H9 (cell line): ENCODE measurements at places on chromosomes 12 and 14. TPM values are rescaled to one million over a fixed set of nuclear protein-coding genes. Genes with fewer than 3 reads are reported as not detected.

DNA sequence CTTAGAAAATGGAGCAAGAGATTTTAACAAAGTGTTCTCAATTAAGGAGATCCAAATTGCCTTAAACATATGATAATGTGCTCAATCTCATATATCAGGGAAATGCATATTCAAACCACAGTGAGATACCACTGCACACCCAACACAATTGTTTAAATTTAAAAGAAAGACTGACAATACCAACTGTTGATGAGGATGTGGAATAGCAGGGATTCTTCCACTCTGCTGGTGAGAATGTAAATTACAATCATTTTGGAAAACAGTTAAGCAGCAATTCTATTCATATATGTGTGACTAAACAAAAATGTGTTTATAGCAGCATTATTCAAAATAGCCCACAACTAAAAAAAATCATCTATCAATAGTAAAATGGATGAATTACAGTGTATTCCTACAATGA, 144.2 kb downstream of the KICS2 start:
- no peak for DNase-seq

Gene FITM1
- 0.31 and 0.72 TPM in 2 replicates for total RNA-seq

- DNase-seq = no peak
Observed at GRCh38 chr14:92717571-92718042, 30.8 kb downstream of the LGMN start.

- DNase-seq = peak; percentile 47
Observed at GRCh38 chr14:103561381-103562178, 877 bp downstream of the BAG5 start.

DNA sequence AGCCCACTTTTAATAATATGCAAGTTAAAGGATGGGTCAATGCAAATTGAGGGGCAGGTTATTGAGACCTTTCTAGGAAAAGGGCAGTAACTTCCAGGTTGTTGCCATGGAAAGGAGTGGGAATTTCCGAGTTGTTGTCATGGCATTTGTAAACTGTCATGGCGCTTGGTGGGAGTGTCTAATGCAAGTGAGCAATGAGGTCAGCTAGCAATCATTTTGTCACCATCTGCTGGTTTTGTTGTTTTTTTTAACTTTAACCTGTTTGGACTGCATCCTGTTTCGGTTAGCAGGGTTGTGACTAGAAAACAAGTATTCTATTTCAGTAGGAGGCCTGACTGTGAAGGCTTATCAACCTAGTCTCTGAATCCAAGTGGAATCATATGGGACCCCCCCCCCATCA, 85.8 kb upstream of the TSPAN11 start:
- DNase-seq = no peak

GRCh38 chr14:45766247-45766646, 513.2 kb upstream of the MIS18BP1 start:
- DNase-seq = no peak

DNA sequence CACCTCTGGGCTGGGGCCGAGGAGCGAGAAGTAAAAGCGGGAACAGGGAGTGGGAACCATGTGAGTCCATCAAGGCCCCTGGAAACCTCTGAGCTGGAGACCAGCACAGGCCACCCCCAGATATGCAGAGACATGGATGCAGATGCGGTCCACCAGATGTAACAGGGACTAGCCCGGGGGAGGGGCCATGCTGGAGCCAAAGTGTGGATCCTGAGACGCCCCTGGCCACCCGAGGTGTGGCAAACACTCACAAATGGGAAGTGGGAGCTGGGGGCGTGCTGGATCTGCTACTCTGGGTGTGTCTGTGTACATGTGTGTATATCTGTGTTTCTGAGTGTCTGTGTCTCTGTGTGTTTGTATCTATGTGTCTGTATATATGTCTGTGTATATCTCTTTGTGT, 12.8 kb downstream of the MYL2 start:
- no peak for DNase-seq

Gene SALL2
- 287 and 299 TPM in 2 replicates for total RNA-seq

Gene TAS2R43
- total RNA-seq = 0.48 and 0.59 TPM in 2 replicates

DNA sequence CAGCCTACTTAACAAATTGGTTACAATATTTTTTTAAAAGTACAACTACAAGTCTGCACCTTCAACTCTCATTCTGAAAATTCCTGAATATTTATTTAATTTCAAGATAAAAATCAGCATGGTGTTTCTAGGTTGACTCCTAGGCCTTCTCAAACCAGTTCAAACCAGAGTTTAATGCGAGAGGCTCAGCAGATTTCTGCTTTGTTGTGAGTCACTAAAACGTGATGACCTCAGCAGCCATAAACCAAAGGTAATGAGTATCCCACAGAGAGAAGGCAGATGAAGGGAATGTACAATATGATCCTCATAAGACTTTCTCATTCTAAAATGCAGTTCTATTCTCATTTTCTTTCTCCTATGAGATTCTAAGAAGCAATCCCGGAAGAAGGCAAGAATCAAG, 1.5 kb downstream of the PRDM4 start:
- DNase-seq = no peak

Gene PNP
- total RNA-seq = 83.9 and 87.5 TPM in 2 replicates

DNA sequence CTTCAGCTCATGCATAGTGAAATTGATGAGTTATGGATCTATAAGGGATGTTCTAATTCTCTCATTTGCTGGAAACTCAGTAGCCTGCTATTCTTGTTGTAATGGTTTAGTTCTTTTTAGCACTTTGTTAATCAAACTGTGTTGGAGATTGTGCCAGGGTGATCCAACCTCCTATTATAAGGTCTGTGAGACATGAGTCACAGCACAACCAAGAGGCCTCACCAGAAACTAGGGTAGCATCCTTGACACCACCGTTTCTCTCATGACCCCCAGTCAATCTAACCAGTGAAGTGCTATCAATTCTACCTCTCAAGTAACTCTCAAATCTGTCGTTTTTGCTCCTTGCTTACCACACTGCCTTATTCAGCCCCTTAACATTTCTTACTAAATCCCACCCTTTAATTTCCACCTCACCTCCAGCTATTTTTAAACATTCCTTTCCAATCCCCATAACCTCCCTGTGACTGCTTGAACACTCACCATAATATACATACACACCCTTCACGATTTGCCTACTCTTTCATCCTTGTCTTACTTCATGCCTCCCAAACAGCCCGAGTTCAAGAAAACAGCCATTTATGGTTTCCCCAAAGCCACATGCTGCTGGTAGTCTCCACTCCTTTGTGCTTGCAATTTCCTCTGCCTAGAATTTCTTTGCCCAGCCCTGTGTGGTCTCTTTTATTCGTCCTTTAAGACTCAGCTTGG, 53.9 kb upstream of the NUDT4 start:
- no peak for DNase-seq

Gene LTBP2
- 0.75 and 0.77 TPM in 2 replicates for total RNA-seq

- no peak for DNase-seq
Observed at GRCh38 chr12:27524494-27524835, 459 bp downstream of the PPFIBP1 start.

Gene C12orf50
- 0.17 TPM in 1 of 2 replicates, not detected in the other for total RNA-seq
